ENCODE measurements at places on chromosomes 12 and 14.

DNA sequence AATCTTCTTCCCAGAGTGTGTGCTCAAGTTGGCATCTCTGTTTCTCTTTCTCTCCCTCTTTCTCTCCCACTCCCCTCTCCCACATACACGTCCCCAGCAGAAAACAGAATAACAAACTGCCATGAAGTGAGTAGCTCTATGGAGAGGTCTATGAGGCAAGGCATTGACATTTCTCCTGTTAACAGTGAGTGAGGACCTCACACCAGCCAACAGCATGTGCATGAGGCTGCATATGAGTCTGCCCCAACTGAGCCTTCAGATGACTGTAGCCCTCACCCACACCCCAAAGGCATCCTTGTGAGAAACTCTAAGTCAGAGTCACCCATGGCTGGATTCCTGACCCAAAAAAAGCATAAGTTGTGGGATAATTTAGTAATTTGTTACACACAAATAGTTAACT, 50.4 kb downstream of the MAGOHB start:
- DNase-seq: no peak

DNA sequence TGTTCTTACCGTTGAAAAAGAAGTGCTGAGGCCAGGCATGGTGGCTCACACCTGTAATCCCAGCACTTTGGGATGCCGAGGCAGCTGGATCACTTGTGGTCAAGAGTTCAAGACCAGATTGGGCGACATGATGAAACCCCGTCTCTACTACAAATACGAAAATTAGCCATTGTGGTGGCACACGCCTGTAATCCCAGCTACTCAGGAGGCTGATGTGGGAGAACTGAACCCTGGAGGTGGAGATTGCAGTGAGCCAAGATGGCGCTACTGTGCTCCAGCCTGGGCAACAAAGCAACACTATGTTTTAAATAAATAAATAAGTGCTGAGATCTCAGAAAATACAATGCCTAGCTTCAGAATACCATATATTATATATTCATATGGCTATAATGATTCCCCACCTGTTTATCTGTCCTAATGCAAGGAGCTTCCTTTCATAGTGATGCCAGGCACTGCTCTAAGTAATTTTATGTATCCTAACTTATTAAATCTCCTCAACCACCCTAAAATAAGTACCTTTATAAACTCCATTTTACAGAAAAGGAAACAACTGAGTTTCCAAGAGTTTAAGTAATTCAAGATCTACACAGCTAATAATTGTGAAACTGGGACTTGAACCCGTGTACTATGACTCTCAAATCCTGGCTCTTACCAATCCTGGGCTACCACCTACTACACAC, 7.3 kb downstream of the PHLDA1 start:
- no peak for DNase-seq

- no peak for DNase-seq
These were observed 69.9 kb downstream of the ARL6IP4 start for GRCh38 chr12:123050331-123050831.

DNA sequence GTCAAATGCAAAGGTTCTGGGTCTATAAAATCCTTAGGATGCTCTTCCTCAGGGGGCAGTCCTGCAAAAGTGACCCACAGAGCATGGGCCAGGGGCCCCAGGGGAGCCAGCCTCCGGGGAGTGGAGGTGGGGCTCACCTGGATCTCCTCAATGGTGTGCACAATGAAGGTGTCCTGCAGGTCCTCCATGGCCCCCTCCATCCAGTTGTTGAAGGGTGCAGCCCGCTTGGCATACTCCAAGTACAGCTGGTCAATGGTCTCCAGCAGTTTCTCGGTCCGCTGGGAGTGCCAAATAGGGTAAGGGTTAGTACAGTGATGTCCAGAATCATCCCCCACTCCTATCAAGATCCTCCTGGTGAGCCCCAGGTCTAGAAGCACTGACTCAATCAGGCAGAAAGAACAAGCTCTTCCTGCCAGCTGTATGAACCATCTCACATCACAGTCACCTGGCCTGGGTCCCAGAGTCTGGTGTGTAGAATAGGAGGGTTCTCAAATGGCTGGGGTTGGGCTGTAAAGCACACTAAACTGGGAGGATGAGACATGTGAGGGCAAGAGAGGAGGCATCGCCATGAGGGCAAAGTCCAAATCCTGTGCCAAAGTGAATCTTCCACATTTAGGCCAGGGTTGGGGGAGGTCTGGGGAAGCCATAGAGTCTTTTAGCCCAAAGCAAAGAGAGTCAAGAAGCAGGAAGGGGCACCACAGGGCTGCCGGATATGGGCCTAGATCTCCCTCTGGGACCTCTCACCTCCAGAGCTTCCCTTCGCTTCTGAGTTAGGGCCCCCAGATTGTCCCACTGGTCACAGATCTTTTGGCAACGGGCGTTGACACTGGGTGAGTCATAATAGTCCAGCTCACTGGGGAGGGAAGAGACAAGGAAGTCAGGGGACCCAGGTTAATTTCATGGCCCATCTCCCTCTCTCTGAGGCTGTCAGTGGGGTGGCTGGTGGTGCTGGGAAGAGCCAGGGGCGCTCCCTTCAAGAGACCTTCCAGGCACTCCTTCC, 91.5 kb upstream of the ZFP36L1 start:
- peak; percentile 81 for DNase-seq

DNA sequence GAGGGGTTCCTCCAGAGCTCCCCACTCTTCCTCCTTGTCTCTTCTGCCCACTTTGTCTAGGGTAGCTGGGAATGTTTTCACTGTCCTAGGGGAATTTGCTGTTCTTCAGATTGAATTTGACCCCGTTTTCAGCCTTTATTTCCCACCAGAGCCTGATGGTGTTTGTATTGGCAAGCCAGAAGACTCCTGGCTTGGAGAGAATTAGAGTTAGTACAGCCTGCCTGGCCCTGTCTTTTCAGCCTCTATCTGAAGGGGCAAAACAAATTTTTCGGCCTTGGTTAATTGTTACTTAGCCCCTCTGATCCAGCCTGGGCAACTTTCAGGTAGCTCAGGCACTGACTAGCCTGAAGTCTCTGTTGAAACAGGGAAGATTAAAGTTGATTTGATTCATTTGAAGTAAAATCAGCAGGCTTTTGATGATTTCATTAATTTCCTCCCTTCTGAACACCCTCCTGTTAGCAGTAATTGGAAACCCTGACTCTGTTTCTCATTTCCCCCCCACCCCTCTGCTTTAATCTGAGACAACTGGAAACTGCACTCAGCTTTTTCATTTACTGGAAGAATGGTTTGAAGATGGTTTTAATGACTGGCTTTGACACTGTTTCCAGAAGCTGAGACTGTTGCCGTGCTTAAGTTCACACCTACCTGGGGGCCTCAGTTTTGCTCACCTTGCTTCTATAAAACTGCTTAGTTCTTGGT, 63.3 kb downstream of the SUSD6 start:
- DNase-seq: no peak

- no peak for DNase-seq
These were observed 9.6 kb downstream of the SIX1 start for GRCh38 chr14:60639674-60640073.

DNA sequence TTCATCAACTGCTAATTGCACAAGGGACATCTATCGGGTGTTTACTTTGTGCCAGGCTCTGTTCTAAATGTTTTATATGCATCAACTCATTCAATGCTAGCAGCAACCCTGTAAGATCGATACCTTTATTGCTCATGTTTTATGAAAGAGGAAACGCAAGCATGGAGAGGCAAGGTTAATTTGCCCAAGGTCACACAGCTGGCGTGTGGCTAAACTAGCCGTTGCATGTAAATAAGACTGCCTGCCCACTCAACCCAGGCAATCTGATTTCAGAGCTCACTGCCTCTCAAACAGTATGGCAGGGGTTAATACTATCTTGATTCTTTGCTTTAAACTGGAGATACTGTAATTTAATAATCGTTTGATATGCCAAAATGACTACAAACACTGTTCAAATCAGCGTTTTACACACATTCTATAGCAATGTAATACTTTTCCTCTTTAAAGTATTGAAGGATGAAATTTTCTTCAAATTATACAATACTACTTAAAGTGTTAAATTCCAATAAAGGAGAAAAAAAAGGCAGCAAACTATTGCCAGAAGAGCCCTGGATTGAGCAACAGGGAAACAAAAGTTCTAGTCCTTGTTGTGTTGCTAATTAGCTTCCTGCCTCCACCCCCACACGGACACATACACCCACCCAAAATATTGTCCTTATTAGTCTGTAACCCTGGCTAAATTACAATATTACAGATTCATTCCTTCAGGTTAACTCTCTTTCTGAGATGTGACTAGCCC, 39.1 kb upstream of the DHRS7 start:
- no peak for DNase-seq

GRCh38 chr12:79689477-79690141, 1.2 kb downstream of the PAWR start:
- DNase-seq: peak; percentile 15

- DNase-seq: no peak
These were observed 50.1 kb upstream of the BCL11B start for GRCh38 chr14:99321955-99322730.

GRCh38 chr14:55973911-55974630, 144.1 kb upstream of the PELI2 start:
- DNase-seq: no peak

DNA sequence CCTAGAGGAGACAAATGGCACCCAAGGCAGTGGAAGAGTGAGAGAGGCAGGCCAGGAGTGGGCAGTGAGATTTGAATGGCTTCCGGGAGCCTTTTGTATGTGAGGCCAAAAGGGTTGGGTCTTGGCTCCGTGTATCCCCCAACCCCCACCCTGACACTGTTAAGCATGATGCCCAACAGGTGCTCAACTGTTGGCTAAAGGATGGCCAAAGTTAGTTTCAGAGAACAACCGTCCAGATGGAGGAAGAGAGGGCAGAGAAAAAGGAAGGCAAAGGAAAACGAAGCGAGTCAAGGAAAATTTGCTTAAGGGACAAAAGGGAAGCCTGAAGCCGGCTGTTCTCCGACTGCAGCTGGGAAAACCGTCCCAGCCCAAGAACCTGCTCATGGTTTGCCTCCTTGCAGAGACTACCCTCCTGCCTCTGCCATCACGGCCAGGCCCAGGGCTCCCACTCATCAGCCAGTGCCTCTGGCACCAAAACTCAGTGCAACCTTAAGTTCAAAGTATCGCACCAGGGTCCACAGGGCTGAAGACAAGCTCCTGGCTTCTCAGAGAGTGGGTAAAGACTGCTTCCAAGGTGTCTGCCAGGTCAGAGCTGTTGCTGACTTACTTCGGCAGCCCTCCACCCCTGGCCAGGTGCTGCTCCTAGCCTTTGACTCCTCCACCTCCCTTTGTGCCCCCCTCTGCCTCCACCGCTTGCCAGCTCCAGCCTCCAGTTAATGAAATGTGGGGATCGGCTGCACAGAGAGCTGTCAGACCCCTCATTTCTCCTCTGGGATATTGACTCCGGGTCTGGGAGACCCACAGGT, 4.2 kb upstream of the C1QL4 start:
- DNase-seq: no peak

DNA sequence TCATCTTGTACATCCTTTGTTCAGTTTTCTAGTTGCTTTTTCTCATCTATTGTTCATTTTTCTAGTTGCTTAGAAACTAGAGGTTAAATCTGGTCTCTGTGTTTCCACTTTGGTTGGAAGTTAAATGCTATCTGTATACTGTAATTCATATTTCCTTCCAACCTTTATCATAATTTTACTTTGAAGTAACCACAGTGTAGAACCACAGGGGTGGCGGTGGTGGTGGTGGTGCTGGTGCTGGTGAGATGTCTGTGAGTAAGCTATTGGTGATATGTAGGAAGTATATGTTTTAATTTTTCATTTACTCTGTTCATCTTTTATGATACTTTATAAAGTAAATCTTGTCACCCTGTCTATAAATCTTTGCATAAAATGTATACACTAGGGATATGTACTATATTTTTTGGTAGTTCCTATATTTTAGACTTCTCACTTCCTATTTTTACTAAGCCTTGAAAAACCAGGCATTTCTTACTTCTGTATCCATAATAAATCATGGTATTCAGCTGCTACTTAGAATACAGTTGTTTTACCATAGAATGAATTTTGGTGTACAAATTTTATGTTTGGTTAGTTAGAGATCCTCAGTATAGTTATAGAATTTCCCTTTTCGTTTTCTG, 31.9 kb downstream of the CCDC91 start:
- no peak for DNase-seq

DNA sequence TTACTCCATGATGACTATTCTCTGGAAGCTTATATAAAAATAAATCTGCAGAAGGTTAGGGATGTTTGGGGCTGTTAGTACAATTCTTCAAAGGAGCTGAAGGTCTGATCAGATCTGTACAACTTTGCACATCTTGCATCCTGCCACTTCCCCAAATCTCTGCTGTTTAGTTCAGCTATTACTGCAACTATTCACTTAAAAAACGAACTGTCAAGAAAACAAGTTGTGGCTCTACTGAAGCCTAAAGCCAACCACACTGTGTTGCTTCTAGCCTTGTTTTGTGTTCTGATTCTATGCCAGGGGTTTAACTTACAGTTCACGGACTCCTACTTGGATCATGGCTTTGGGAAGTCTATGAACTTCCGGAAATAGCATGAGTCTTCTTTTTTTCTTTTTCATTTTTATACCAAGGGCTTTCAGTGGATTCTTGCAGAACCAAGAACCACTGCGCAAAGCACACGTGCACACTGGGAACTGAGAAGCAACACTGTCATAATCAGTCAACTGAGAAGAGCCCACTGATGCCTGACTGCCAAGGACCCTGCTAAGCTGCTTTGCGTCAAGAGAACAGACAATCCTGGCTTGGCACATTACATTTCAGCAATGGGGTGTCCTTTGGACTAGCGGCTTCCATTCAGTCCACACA, 66.3 kb upstream of the EEA1 start:
- no peak for DNase-seq

DNA sequence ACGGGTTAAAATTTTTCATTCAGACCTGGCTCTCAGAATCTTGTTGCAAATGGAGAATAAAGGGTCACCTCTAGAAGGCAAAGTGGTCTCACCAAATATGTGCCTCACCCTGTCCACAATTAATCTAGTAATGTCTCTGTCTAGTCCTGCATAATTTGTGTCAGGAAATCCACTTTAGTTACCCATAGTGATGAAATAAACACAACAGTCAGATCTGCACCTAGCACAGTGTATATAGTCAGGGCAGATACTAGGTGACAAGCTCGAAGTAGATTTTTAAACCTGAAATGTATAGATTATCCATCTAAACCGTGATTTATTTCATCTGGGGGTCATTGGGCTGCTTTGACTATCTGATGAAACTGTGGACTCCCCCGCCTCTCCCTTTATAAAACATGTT, 15.9 kb upstream of the FLVCR2 start:
- DNase-seq: no peak

DNA sequence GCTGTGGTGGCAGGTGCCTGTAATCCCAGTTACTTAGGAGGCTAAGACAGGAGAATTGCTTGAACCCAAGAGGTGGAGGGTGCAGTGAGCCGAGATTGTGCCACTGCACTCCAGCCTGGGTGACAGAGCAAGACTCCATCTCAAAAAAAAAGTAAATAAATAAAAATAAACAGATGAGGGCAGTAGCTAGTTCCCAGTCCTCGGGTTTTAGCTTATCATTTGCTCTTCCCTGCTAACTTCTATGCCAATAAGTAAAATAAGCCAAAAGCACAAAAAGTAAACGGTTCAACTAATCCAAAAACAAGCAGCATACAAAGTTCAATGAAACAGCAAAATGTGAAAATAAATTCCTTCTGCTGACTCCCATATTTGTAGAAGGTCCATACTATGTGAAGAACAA, 133.0 kb upstream of the TMCC3 start:
- no peak for DNase-seq

Data from dorsolateral prefrontal cortex (tissue), 122 donors.